ENCODE measurements at places on chromosomes 7 and 10.

- no peak for DNase-seq
Observed at GRCh38 chr7:147070886-147071285, 954.3 kb downstream of the CNTNAP2 start.

GRCh38 chr7:123215350-123215749 is 15.6 kb upstream of the SLC13A1 start:
- no peak for DNase-seq

DNA sequence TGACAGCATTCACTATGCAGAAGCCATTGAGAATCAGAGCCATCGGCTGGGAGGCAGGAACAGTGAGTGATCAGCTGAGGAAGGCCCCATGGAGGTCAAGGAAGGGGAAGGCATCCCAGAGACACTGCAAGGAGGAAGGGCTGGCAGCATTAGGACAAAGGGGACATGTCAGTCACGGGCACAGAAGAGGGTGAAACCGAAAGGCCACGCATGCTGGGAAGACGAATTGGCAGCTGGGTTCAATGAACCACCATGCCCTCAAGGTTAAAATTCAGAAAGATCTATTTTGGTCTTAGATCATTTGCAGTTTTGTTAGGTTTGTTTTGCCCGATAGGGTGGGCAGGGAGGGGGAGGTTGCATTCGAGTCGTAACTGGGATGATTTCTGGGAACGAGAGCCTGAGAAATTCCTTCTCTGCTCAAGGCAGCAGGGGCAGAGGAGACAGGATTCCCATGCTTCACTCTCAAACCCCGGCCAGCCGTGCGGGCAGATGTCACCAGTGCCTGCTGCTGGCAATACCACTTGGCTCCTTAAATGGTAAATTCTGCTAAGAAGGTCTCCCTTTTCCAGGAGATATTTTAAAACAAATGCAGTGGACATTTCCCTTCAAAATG is 57.7 kb downstream of the ASB13 start:
- DNase-seq = no peak

GRCh38 chr10:72291019-72291532 is 17.4 kb downstream of the DDIT4 start:
- DNase-seq = no peak

GRCh38 chr10:129833994-129834739 is 129.9 kb downstream of the EBF3 start:
- no peak for DNase-seq

DNA sequence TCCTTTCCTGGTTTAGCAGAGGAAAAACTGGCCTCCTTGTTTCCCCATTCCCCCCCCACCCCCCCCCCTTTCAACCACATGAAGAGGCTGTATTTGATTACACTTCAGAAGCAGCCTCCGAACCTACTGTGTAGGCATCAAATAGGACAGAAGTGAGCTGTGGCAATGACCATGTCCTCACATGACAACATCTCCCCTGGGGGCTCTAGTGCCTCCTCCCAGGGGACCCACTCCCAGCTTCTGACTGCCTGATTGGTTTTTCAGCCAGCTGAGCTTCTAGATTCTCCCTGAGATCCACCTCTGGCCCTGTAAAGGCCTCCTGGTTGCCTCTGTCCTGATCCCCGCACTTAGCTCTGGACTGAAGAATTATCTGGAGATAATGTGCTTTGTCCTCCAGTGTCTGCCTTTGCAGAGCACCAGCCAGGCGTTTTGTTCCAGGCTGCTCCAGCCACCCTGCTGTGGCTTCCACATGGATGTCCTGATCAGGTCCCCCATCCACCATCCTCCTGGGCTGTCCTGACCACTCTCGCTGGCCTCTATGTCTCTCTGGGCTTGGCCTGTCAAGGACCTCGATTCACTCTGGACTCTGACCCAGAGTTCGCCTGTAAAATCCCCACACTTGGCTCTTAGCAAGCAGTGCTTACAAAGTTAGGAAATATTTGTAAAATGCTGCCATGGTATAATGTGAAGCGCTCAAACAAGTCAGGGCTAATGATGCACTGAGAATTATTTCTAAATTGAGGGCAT is 42.4 kb upstream of the TOMM7 start:
- DNase-seq = no peak

GRCh38 chr7:90303241-90303640 is 17.9 kb downstream of the FAM237B start:
- no peak for DNase-seq

- DNase-seq = no peak
Observed at GRCh38 chr10:89367529-89367928, 10.3 kb upstream of the IFIT1B start.

DNA sequence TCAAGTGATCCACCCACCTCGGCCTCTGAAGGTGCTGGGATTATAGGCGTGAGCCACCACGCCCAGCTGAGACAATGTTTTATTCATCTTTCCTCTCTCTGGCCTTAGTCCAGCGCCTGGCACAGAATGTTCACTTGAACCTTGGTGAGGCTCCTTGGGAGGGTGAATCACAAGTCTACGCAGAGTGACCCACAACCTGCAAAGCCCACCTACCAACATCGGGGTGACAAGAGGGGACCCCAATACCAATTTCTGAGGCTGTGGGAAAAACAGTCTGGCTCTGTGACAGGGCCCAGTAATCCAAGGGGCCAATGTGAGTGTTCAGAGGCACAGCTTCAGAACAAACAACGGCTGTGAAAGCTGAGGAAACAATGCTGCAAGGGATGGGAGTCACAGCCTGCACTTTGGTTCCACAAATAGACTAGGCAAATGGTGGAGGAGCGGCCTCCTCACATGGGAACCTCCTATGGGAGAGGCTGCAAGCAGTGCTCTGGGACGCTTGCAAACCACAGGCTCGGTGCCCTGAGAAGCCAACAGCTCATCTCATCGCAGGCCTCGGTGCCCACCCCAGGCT is 5.6 kb upstream of the MALSU1 start:
- no peak for DNase-seq

- DNase-seq = peak; percentile 82
Observed at GRCh38 chr10:76115471-76116155, 684.2 kb downstream of the LRMDA start.

- DNase-seq = no peak
Observed at GRCh38 chr7:68474661-68475216, 1123.5 kb upstream of the AUTS2 start.

DNA sequence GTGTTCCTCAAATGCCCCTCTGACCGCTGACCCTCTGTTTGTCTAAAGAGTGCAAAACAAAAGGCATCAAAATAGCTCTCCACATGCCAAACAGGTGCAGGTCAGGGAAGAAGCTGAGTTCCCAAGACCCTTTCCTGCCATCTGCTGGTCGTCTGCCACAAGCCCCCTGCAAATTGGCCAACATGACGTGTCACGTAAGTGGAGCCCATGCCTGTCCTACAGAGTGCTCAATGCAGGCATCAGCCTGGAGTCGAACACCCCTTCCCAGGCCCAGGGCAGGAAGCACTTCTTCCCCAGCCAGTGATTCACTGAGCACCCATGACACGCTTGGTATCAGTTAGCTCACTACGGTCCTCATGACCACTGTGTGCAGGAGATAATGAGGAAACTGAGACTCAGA is 14.1 kb downstream of the TMEM72 start:
- peak; percentile 1 for DNase-seq

DNA sequence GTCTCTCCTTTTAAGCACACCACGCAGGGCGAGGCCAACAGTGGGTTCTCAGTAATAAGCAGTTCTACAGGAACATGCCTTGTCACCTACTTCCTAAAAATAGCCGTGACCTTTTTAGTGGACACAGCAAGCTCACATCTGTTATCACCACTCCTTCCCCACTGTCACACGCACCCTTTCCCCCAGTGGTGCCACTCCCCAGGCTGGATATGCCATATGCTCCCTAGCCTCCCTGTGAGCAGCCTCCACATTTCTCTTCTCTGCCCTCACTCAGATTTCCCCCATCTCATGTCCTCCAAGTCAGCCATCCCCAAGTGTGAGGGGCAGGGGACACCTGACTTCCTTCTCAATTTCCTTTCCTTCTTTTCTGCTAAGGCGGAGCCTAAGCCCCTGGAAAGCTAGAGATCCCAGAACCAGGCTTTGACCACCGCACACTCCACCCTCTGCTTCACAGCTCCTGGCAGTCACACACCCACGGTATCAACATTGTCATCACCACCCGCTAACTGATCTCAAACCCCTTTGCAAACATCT is 3.7 kb downstream of the ANXA11 start:
- DNase-seq = no peak

DNA sequence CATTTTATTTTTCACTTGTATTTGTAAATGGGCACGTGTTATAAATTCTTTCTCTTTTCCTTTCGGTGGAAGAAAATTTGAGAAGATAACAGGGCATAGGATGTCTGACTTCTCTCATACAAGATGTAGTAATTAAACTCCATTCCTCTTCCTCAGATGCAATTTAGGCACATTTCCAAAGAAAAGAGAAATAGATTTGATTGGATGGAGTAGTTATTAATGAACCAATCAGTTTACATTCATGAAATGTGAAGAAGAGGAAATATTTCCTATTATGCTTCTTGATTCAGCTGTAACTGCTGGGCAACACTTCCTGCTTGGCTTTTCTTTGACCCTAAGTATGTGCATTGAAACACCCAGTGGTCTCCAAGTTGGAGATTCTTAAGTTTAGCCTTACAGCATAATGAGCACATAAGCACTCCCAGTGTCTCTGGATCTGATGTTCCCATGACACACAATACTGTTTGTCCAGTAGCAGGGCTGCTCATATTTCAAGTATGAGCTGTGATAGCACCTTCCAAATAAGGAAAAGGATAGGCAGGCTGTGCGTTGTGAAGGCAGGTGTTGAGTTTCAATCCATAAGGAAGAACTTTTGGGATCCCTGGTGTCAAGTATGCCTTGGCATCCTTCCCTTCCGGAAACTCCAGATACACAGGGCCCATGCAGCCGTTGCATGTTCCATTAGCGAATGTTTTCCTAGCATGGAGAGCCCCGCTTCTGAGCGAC is 33.4 kb upstream of the COBL start:
- DNase-seq = peak; percentile 98

GRCh38 chr7:32072397-32072796 is 2.2 kb upstream of the PDE1C start:
- no peak for DNase-seq

DNA sequence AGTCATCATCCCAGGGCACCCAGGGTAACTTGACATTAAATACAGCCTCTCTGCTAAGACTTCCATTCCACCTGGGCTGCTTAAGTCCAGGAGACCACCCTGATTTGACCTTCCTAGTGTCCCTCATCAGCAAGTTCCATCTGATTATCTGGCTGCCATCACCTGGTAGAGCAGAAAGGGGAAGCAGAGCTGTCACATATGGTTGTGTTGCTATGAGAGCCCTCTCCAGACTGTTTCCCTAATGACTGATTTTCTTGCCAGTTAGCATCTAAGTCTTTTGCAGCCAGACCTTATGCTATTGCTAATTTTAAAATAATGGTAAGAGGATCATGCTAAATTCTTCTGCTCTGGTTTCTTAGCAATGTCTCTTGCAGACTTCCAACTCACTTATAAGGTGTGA is 38.7 kb downstream of the KCNH2 start:
- DNase-seq = no peak

GRCh38 chr7:101718363-101719122 is 89.4 kb upstream of the MYL10 start:
- no peak for DNase-seq

- peak; percentile 90 for DNase-seq
Observed at GRCh38 chr7:2100278-2101208, 132.2 kb downstream of the MAD1L1 start.

All from NCI-H510A treated with DMSO at 0.1 percent for 48 hours (cell line).